ENCODE measurements at places on chromosomes 2 and 18.

- no peak for DNase-seq
These were observed 70.2 kb downstream of the TMEFF2 start for GRCh38 chr2:192124571-192124970.

DNA sequence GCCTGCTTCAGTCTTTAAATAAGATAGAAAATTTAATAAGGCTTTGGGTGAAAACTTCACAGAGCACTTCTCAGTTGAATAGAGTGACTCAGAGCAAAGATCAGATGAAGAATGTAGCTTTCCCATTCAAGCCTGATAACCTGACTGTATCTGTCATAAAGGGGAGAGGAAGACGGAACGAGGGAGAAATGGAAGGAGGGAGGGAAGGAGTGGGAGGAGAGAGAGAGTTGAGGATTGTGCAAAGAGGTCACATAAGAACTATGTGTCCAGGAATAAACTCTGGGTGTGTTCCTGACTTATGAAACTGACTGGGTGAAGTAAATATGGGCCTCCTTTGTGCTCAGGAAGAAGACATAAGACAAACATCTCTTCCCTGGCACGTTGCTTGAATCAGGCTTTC lies 385.5 kb downstream of the LPIN1 start:
- no peak for DNase-seq

DNA sequence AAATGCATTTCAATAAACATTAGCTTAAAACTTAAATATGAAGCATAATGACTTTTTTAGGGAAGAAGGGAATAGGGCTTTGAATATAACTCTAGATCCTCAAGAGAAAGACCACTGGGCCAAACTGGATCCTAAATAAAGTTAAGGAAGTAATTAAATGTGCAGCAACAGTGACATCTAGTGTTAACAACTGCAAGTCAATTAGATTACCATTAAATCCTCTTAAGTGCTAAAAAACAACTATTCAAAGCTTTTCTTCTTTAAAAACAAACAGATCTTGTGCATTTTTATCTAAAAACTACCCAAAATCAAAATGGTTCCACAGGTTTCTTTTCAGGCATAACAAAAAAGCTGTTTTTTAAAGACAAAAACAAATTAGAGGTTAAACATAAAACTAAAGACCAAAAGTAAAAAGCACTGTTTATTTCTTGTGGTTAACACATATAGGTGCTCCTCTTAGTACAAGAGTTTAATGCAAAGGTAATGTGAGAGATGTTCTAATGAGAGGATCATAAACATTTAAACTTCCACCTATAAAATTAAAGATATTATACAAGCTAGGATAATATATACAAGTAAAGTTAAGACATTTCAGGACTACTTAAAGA lies 111.4 kb downstream of the THADA start:
- no peak for DNase-seq

- DNase-seq: no peak
These were observed 68.2 kb upstream of the MC2R start for GRCh38 chr18:13983506-13983905.

DNA sequence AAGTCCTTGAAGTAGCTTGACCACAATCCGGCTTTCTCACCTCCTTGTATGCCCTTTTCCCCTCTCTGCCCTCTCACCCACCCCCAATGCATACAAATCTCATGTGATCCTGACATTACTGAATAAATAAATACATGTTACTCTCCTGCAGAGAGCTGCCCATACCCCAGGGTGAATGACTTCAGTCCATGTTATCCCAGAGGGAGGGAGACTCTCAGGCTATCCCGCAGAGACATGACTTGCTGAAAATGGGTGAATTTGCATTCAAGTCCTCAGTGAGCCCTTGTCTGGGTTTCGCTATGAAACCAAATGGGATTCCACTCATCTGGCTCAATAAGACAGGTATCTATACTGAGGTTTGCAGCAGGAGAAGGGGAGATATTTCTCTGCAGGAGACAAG lies 168.5 kb downstream of the FHOD3 start:
- DNase-seq: no peak

GRCh38 chr2:200033929-200034328 lies 78.5 kb downstream of the MAIP1 start:
- DNase-seq: no peak

DNA sequence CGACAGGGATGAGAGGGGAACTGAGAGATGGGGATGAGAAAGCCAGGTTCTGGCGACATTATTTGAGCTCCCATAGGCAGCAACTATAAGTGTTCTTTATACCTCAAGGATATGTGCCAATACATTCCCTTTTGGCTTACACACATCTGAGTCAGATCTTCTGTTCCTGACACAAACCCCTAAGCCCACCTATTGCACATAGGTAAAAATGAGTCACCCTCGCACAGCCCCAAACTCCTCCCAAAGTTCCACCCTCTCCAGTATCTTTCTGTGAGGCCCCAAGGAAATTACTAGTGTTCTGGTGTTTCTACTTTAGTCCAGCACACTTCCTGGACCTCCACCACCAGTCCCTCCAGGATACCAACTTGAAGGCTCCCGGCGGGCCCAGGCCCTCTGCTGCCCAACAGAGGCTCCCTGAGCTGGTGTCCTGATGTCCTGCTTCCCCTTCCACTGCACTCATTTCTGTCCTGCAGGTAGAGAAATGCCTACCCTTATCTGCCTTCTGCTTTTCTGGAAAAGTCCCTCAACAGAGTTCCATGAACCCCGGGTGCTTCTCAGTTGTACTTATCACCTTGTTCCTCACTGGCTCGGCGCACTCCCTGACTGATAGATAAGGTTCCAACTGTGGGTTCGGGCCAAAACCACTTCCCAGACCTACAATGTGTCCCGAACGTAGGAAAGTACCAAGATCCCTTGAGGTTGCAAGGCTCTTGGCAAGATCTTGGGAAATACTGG lies 125.5 kb downstream of the EN1 start:
- no peak for DNase-seq

DNA sequence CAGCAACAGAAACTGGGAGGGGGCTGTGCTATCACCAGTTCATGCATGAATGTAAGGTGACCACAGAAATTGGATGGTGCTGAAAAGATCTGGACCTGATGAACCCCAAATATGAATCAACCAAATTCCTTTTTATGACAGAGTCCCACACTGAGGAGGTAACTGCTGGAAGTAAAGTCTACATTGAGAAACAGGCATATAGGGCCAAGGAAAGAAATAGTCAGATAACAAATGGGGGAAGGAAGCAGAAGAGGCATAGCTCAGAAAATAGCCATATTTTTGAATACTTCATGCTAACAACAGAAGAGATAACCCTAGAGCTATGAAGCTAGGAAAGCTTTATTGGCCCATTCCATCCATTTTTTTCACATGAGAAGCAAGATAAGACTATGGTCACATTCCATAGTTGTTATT lies 25.8 kb downstream of the ZC3H6 start:
- no peak for DNase-seq

DNA sequence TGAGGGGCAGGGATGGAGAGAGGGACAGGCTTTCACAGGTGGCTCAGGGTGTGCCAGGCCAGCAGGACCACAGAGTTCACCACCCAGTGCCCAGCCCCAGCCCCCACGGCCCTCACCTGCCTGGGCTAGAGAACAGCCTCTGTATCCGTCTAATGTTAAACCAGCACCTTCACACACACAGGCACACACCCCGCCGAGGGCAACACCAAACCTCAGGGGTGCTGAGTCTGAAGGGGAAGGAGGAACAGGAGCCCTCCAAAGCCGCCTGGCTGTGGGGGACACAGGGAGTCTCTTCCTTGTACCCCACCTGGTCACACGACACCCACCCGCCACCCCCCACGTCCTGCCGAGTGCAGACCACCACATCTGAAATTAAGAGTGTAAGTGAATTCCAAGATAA lies 205.8 kb upstream of the SALL3 start:
- DNase-seq: no peak

- DNase-seq: no peak
These were observed 60.3 kb downstream of the EHBP1 start for GRCh38 chr2:62765619-62766376.

DNA sequence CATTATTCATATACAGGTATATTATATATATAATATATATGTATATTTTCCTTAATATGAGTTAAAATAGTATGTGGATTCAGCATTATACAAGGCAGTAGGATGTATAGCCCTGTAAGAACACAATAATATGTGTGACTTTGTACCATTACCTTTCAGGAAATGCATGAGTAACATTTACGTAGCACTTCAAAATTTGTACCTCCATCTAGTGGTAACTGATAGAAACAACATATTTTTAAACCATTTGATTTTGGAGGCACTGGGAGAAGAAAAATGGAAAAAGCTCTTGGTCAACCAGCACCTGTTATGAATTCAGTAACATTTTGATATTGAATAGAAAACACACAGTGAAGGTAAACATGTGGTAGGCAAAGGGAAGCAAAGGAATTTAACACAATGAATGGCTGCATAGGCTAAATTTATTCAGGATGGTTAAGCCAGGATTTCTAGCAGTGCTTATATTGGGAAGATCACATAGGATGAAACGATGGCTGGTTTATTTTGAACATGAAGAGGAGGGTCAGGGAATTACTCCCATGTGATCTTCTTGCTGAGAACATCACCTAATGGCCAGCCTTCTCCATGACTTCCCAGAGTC lies 565.5 kb downstream of the CCDC85A start:
- no peak for DNase-seq

- no peak for DNase-seq
These were observed 206.7 kb downstream of the MGAT5 start for GRCh38 chr2:134460583-134460998.

DNA sequence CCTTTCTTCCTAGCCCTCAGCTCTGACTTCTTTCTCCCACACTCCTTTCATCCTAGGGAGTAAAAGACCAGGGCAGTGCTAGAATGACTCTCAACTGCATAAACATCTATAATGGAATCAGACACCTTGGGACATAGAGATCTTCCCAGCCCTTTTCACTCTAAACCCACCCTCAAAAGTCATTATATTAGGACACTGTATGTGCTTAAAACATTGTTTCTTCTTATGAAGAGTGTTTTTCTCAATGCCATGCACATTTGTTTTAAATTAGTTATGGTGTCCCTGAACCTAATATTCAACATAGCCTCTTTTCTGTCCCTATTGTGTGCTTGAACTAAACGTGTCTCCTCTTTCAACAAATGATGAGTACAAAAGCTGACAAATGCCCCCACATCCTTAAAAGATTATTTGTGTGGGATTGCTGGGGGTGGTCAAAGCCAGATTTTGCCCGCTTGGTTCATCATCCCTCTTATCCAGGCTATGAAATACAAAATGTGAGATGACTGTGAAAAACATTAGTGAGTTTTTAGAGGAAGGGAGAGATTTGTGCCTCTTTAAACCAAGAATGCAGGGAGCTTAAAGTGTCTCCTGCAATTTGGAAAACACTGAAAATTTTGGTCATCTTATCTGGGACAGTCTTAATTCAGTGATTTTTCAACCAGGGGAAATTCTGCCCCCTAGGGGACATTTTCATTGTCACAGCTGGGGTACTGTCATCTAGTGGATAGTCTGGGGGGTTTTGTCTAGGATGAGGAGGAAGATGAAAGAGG lies 29.0 kb downstream of the SERPINB5 start:
- DNase-seq: no peak

DNA sequence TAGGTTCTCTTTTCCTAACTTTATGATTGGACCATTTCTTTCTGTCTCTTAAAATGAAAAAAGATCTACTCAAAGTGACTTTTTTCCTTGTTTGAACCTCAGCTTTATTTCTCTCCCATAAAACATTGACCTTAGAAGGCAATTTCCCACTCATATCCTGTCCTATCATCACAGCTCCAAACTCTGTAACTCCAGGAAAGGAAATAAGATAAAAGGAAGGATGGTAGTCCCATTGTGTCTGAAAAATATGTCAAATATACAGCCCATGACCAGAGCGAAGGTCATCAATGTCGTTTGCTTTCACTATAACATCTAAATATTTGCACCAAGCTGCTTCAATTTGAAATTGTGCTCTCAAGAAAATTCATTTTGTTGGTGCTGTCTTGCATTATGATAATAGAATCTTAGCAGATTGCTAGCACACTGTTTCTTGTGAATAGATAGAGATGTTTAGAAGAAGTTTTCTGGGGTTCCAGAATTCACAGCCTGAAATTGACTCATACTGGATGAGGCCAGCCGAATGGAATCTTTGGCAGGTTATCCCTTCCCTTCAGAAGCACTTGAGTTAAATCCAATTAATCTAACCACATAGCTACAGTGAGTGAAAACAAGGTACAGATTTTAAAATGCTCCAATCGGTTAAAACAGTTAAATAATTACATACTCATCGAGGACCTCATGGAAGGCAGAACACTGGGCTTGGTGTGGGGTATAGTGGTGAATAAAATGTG lies 95.1 kb downstream of the CRIM1 start:
- no peak for DNase-seq

GRCh38 chr18:59640721-59641120 lies 56.5 kb downstream of the CCBE1 start:
- DNase-seq: no peak

GRCh38 chr2:229050133-229050532 lies 221.0 kb downstream of the PID1 start:
- DNase-seq: no peak

- no peak for DNase-seq
These were observed 1574.2 kb upstream of the PIK3C3 start for GRCh38 chr18:40380686-40381439.

DNA sequence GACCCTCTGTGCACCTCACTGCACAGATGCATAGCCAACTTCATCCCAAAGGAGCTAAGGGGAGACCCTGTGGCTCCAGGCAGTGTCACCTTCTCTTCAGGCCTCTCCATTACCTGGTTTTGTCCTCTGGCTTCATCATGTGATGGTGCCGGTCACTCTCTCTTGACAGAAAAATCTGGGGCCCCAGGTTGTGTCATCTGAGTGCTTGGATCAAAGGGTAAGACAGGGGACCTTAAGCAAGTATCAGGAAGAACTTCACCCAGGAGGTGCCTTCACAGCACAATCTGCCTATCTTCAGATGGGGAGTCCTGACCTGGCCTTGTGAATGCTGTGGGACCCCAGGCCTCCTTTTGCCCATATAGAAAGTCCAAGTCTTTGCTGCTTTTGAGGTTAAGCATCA lies 104.4 kb downstream of the POLR1A start:
- no peak for DNase-seq

DNA sequence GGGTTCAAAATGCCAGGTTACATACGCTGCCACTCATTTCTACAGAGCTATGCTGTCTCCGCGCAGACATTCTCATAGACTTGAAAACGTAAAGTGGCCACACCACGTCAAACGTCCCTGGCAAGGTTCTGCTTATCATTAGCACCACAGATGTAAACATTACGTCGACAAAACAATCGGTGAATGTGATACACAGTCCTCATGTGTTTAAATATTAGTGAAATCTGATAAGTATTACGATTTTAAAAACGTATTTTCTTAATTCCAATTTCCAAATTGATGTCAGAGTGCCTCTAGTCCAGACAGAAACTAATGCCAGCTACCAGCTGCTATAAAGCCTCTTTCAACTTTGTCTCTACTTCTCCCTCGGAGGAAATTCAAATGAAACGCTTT lies 1.2 kb downstream of the STK17B start:
- no peak for DNase-seq

DNA sequence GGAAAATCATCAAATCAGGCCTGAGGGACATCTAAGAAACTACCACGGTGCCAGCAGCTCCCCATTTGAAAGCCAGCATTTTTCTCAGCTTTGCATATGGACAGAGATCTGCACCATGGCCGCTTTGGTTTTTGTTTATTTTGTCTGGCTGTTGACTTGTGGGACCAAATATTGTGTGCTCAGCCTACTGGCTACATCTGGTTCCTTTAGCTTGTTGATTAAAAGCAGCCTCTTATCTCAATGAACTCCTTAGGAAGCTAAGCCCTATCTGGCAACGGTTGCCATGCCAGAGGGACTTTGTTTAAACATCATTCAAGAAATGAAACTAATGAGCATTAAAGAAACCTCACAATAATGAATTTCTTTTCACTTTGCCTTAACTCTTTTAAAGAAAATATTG lies 32.4 kb upstream of the CCDC150 start:
- DNase-seq: no peak

- no peak for DNase-seq
These were observed 308.5 kb downstream of the NOL4 start for GRCh38 chr18:33916200-33916599.
